ENCODE measurements at places on chromosomes 16 and 17. TPM values are rescaled to one million over a fixed set of nuclear protein-coding genes. Genes with fewer than 3 reads are reported as not detected.

The GPATCH8 gene
- 22.4 TPM for total RNA-seq

The AURKB gene
- total RNA-seq = 159 TPM

The MT3 gene
- 0.40 TPM for total RNA-seq

The MRM1 gene
- 20.5 TPM for total RNA-seq

The TEX14 gene
- 0.06 TPM for total RNA-seq

The NPIPB2 gene
- 3.2 TPM for total RNA-seq

The TOX3 gene
- 0.66 TPM for total RNA-seq

The SPAG5 gene
- total RNA-seq = 72.4 TPM

The CDC42EP4 gene
- total RNA-seq = 78.7 TPM

The BAHCC1 gene
- total RNA-seq = 9.8 TPM

The HBZ gene
- total RNA-seq = not detected

The CACNG4 gene
- total RNA-seq = 13.0 TPM

The HOXB1 gene
- total RNA-seq = not detected

The PRAC1 gene
- total RNA-seq = not detected

The SEPTIN12 gene
- total RNA-seq = not detected

The LRRC75A gene
- total RNA-seq = 1.2 TPM
